H9 (cell line): ENCODE measurements at places on chromosomes 2 and 18.
A peak's percentile ranks its signal among the peaks of the same experiment; 100 is the strongest.

DNA sequence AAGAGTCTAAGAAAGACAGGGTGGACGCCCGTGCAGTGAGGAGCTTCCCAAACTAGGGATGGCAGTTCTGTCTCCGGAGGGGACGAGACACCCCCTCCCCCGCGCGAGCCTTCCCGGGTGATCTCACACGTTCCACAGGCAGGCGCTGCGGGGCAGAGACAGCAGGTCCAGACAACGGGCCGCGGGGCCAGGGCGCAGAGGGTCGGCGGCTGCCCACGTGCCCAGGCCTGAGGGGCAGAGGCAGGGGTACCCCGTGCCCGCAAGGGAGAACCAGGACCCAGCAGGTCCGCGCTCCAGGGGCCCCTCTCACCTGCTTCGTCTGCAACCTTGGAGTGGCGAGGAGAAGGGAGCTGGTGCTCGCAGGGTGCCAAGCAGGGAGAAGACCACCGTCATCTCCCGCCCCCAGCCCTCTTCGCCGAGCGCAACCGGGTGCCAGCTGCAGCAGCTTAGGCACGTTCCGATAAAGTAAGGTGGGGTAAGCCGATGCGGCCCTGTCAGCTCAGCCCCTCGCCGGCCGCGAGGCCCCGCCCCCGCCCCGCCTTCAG lies at the start of gene GPR155:
GPR155 (minus strand) TSS at position 467 of the 545 bp plus-strand sequence. CDS start 5,073 bp downstream, outside the sequence.
- no peak for DNase-seq

DNA sequence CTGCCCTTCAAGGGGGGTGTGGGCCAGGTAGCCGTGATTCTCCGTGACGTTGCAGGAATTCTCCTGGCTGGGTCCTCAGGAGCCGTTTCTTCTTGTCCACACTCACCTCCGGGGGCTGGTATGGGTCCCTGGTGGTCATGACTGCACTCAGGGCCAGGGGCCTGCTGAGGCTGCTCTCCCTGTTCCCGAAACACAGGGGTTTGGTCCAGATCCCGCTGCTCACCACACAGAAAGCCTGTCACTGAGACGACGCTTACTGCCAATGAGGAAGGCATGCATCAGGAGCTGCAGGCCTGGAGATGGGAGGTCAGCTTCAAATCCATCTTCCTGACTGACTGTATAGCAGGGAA lies 160.7 kb downstream of the RTP5 start:
- peak; percentile 22 for DNase-seq

DNA sequence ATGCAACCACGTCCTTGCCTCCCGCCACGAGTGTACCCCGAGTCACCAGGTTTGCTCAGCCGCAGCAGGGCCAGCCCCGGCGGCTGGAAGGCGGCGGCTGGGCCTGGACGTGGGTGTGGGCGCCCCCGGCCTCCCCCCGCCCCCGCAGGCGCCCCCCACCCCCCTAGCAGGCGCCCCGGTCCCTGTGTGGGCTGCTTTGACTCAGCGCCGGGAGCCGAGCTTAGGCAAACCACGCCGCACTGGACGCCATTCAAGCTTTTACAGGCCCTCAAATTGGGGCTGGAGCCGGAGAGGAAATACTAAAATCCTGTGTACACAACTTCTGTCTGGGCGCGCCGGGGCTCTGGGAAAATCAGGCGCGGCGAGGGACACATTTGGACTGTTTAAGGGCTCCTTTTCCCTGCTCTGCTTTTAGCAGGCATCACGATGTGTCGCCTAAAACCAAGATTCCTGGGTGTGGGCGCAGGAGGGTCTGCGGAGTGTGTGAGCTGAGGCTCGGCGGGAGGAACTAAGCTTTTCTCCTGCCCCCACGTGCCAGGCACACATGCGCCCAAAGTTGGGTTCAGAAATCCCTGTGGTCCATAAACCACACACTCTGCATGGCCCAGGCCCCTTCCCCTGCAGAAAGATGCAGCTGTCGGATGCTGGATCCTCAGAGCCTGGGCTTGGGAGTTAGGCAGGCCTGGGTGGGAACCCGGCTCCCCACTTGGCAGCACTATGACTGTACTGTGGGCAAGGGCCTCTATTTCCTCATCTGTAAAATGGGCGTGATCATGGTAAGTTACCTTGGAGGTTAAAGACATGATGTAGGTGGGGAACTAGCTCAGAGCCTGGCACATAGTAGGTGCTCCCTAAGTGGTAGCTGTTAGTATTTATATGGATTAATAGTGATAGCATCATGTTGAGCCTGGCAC lies 57.6 kb downstream of the ATOH8 start:
- no peak for DNase-seq

- no peak for DNase-seq
Measured at GRCh38 chr18:3059272-3059671, 46.3 kb upstream of the LPIN2 start.

- DNase-seq = no peak
Measured at GRCh38 chr2:51706220-51706619, 674.3 kb upstream of the NRXN1 start.

GRCh38 chr2:44941551-44942234 lies at the start of gene SIX3:
Gene SIX3, plus strand, starts transcription at chr2:44941702. Its CDS starts 403 bp downstream, at chr2:44942105.
- peak; percentile 74 for DNase-seq

DNA sequence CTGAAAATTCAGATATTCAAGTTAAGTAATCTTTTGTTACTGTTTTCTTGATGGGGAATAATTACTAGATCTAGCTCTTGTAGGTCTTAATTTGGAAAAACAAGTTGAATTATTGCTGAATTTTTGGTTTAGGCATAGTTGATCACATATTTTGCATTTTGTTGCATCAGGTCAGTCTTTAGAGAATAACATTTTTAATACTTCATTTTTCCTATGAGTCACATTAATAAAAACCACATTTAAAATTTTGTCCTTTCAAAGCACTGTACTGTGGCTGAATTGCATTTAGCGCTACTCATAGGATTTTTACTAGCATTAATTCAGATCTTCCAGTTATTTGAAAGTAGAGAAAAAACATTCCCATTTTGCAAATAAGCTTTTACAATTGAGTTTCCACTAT lies 23.2 kb downstream of the MAP4K4 start:
- DNase-seq = no peak

DNA sequence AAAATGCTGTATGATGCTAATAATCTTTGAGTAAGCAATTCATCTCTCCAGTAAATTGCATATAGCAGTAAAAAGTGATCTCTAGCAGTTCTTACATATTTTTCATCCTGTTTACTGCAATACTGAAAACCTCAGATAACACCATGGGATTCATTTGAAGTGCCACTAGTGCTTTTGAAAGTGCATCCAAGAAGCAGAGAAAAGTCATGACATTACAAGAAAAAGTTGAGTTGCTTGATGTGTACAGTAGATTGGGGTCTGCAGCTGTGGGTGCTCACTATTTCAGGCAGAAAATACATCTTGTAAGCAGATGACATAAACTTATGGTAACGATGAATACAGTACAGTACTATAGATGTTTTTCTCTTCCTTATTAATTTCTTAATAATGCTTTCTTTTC lies 1984.9 kb upstream of the LRRTM1 start:
- DNase-seq = no peak

DNA sequence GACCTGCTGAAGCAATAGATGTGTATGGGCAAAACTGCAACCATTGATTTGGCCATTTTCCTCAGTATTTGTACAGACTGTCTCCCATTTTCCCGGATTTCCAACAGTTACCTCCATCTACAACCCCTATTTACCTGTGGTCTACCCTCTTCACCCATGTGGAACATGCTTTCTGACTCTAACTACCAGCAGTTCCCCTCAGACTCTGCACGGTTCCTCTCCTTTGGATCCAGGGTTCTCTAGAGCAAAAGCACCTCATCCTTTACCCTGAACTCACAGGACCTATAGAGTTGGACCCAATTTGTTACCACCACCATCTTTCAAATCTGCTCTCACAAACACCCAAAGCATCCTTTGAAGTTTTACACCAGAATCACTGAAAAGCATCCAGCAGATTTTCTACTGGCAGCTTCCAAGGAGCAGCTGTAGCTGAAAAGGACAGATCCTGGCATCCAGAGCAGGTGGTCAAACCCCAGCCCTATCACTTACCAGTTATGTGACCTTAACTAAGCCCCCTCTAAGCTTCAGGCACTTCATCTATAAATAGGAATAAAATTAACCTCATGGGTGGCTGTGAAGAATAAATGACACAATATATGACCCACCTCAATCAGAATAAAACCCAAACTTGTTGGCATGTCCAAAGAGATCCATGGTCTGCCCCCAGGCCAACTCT lies 15.3 kb downstream of the CYTIP start:
- no peak for DNase-seq

GRCh38 chr18:47323158-47323557 lies 71.7 kb upstream of the SKOR2 start:
- no peak for DNase-seq

- DNase-seq = no peak
Measured at GRCh38 chr18:75297731-75298130, 87.1 kb downstream of the TSHZ1 start.

DNA sequence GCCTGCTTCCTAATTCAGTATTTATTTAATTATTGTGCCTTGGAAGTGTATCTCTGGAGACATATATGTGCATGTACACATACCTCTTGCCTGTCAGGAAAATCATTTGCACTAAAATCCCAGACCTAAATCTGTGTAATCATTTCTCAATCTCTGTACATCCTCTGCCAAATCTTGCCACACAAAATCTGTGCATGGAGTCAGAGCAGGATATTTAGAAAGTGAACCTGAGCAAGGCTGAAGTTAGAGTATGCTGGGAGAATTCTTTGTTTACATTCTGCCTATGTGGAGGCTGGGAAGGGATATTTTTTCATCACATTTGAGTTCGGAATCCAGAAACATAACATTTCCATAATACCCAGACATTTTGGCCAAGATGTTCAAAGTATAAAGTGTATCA lies 9.3 kb downstream of the XRCC5 start:
- no peak for DNase-seq

DNA sequence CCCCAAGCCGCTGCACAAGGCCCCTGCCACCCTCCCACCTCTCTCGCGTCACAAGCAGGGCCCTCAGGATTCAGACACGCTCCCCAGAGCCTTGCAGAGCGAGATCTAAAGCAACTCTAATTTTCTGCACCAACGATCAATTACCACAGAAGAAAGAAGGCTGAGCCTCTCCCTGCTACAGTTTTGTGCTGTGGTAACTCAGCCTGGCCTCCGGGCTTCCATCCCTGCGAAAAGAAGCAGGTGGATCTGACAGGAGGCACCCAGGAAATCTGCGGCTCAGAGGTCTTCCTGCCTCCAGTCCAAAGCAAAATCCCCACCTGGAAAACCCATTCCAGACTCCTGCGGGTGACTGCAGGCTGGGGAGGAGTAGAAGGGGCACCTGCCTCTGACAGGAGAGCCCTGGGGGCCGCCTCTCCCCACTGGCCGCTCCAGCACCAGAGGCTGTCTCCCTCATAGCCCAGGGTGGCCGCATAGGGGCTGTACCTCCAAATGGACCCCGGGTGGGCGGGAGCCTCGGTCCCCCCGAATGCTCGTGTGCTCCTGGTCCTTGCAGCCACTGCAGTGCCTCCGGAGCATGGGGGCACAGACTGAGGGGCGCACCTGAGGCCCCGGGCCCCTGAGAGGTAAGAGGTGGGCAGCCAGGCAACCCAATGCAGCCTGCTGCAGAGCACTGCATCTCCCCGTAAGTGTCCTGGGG lies 31.0 kb downstream of the PXDN start:
- DNase-seq = no peak

DNA sequence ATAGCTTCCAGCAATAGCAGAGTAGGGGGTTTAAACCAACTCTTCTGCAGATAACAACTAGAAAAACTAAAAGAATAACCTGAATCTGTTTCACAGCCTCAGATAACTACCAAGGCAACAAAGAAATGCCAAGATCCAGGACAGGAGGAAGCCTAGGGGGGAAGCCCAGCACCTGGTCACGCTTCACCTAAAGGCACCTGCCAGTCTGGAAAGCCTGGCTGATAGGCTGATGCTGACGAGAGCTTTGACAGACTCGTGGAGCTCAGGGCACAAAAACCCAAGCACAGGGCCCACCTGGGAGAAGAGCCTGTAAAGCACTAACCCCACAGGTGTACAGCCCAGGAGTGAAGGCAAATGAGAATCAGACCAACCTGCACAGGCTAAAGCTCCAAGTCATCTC lies 22.6 kb downstream of the EIPR1 start:
- no peak for DNase-seq

- DNase-seq = no peak
Measured at GRCh38 chr18:60656553-60656952, 284.0 kb upstream of the MC4R start.

- DNase-seq = no peak
Measured at GRCh38 chr18:12317664-12318333, 9.8 kb downstream of the TUBB6 start.

DNA sequence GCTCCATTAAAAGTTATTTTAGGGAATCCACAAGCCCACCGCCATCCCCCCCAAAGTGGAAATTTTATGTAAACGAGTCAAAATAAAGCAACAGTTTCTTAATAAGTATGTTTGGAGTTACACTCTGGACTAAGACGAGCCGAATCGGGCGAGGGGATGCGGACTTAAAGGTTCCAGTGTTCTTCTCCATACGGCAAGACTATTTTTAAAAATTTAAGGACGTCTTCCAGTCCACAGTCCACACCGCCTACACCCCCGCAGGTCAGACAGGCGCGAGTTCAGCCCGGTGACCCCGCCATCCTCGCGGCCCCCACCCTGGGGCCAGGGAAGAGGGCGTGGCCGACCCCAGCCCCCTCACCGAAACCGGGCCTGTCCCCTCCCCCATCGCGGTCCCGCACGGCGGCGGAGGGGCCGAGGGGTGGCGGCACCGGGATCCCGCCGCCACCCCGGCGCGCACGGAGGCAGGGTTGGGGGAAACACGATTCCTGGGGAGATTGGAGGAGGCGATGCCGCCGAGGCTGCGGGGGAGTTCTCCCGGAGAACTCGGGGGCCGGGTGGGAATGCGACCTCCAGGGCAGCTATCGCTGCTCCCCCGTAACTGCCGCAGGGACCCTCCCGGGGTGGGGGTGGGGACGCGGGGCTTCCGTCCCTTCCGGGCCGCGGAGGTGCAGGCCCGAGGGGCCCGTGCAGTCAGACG lies 24.5 kb upstream of the SMAD7 start:
- no peak for DNase-seq

DNA sequence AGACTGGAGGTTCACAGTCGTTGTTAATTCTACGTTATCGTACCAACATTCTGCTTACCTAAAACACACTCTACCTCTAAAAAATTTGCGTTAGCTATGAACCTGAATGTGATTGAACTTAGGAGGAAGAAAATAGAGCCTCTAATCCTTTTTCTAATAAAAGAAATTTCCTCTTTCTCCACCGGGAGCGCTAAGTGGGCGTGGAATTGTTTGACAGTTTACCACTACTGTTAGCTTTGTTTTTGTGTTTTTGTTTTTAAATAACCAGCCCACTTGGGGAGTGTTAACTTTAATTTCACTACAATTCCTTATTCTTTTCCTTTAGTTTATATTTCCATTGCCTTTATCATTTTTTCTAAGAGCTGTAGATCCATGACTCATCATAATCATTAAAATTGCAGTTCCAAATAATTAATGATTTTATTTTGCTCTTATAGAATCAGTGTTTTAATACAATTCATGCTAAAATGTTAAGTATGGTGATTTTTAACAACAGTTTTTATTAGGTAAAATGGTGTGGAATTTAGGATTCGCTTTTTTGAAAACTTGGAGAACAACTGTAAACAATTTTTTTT lies 55.0 kb upstream of the ITM2C start:
- DNase-seq = no peak
